ENCODE measurements at places on chromosomes 7 and 10.
A peak's percentile ranks its signal among the peaks of the same experiment; 100 is the strongest.

GRCh38 chr10:100847440-100847839, 65.3 kb upstream of the SLF2 start:
- no peak for DNase-seq

- DNase-seq: no peak
These were observed 704 bp downstream of the TNKS2 start for GRCh38 chr10:91798649-91799611.

DNA sequence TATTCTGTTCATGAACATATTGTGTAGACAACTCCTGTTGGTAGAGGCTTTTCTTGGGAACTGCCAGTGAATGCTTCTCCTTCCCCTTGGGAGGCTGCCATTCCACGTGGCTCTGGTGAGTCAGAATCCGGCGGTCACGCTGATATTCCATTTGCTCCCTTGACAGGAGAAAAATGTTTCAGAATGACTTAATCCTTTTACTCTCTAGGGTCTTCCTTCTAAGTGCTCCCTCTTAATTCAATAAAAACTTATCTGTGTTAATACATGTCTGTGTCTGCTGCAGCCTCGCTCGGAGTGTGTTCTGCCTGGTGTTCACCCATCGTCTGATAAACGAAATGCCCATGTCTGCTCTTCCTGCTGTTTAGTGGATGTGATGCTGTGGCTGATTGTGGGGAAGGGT, 278.6 kb downstream of the ARHGAP12 start:
- DNase-seq: no peak

GRCh38 chr7:11576310-11576709, 255.7 kb downstream of the THSD7A start:
- no peak for DNase-seq

GRCh38 chr7:146455091-146455655, 338.6 kb downstream of the CNTNAP2 start:
- no peak for DNase-seq

DNA sequence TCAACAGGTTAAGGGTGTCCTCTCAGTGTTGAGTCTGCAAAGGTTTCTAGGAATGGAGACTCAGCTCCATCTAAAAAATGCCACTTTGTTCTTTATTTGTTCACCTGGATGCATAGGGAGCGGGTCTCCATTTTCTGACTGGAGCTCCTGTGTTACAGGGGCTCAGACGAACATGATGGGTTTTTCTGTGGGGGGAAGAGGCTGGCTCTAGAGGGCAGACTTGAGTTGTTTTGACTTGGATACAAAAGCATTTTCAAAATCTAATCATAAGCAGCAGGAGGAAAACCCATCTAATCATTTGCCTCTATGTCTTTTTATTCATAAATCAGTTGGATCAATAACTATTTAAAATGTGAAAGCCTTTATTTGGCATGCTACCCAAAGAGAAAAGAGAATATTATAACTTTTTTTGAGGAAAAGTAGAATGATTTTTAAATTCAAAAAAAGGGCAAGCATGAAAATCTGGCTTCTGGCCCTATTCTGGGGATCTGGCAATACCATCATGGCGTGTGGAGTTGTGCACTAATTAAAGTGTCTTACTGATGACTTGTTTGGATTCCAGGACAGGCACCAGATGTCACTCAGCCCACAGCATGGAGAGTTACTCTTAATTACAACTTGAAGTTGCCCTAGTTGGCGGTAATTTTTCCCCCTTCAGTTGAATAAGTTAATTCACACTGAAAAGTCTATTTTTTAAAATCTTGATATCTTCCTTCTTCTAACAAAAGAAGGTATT, 594.9 kb downstream of the REEP3 start:
- DNase-seq: no peak

GRCh38 chr7:123120286-123120685, 79.5 kb downstream of the SLC13A1 start:
- no peak for DNase-seq

DNA sequence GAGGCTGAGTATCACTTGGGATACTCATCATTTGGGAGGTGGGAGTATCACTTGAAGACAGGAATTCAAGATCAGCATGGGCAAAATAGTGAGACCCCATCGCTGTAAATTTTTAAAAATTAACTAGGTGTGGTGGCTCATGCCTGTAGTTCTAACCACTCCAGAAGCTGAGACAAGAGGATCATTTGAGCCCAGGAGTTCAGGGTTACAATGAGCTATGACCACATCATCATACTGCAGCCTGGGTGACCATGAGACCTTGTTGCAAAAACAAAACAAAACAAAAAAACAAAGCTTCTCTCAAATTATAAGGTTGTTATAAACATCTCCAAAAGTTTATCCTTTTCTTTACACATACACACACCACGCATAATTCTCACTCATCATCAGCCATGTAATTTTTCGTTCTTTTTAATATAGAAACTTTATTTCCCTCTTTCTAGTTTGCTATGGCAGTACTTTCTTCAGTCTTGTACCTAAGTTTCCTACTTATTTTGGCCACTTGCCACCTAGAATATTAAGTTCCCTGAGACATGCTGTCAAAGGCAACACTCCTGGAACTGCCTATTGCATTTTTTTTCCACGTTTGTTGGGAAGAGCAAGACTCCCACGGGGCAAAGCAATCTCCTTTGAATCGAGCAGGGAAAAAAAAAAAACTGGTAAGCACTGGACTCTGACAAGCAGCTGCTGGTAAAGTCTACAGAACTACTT, 37.1 kb downstream of the SKIDA1 start:
- no peak for DNase-seq

DNA sequence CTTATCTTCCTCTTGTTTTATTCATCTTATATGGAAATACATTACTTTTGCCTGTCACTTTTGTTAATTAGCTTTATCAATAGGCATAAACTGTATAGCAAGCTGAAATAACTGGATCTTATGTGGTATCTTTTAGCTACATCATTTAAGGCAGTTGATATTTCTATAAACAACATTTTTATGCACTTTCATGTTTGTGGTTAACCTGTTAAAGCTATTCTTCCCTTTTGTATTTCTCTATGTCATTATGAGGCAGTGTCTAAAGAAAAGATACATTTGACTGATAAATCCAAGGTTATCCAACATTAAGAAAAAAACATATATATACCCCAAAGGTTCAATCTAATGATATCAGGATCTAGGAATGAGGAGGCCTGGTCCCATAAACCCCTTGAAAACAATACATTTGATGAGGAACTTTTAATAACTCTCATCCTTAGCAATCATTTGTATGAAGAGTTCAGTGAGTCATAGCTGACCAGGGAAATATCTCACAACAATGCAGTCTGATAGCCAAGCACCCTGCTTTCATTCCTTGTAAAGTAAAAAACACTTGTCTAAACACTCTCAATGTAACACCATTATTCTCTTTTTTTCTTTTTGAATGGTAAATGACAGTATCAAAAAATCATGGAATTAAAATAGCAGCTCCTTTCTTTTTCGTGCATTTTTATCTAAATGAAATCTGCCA, 300.9 kb downstream of the NEBL start:
- no peak for DNase-seq

DNA sequence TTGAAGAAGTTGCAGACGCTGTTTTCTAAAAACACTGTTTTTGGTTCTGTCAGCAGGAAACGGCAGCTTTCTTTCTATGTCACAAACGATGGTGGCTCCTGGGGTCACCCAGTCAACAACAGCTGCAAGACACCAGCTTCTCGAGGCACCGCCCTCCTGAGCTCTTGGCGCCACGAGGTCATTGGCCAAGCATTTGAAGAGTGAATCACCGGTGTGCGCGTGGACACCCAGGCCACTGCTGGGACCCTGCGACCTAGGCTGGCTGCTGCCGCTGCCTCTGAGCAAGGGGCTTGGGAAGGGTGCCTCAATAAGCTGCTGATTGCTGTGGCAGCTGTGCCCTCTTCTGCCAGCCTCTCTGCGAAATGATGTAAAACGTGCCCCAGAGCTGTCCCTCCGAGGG, 22.5 kb upstream of the VIPR2 start:
- DNase-seq: no peak

DNA sequence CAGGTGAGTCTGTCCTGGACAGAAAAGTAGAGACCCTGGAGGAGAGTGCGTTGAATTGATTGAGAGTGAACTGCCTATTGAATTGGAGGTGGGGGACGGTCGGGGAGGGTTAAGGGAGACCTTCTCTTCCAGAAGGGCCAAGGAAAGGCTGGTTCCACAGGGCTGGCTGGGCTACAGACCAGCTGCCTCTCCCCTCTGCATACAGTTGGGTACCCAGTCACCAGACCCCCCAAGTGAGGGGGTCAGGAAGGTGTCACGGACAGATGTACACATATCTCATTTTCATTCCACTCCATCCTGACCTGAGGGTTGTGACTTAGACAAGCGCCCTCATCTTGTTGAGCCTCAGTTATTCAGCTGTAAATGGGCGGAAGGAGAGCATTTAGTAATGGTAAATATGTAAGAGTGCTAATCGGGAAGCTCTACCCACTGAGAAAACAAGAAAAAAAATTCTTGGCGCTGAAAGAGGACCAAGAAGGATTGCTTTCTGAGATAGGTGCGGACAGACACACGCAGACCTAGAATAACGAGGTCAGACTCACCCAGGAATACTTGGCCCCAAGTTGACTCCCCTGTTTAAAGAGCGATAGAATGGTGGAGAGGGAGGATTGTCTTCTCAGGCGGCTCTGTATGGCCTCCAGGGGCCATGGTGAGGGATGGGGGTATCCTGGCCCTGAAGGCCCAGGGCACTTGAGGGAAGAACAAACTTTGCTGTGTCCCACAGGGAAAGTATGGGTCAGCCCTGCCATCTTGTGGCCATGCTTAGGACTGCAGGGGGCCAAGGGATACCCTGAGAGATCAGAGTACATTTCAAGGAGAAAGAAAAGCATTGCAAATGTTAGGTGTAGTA, 7.2 kb upstream of the MBL2 start:
- peak; percentile 47 for DNase-seq

- no peak for DNase-seq
These were observed 295.6 kb downstream of the AUTS2 start for GRCh38 chr7:69893906-69894305.

GRCh38 chr7:91894781-91895480, 14.4 kb upstream of the MTERF1 start:
- no peak for DNase-seq

DNA sequence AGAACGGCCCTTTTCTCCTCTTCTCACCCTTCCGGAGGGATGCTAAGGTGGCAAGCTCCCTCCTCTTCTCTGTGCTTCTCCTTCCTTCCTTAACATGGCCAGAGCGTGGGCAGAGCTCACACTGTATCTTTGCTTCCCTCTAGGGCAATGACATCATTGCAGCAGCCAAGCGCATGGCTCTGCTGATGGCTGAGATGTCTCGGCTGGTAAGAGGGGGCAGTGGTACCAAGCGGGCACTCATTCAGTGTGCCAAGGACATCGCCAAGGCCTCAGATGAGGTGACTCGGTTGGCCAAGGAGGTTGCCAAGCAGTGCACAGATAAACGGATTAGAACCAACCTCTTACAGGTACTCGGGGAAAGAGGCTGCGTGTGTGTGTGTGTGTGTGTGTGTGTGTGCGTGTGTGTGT, 36.6 kb downstream of the AP3M1 start:
- DNase-seq: no peak

GRCh38 chr10:21920633-21921032, 82.9 kb downstream of the DNAJC1 start:
- no peak for DNase-seq

DNA sequence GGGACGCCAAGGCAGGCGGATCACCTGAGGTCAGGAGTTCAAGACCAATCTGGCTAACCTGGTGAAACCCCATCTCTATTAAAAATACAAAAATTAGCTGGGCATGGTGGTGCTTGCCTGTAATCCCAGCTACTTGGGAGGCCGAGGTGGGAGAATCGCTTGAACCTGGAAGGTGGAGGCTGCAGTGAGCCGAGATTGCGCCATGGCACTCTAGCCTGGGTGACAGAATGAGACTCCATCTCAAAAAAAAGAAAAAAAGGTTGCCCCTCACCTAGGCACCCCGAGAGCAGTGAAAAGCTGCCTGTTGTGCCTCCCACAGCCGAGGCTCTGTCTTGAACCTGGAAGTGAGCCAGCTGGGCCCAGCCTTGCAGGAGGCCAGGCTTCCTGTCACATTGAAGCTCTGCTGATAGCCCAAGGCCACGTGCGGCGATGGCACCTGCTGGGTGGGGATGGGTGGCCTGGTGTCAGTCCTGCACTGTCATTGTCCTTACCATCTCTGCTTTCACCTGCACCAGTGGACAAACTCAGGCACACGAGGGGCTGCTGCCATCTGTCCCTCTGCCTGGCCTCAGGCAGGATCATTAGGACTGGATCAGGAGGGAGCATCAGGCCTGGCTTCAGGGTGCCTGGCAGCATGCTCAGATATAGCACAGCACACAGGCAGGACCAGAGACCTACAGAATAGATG, 37.8 kb downstream of the DNAJB12 start:
- DNase-seq: no peak

GRCh38 chr7:129295015-129295423, 70.2 kb downstream of the AHCYL2 start:
- DNase-seq: no peak

DNA sequence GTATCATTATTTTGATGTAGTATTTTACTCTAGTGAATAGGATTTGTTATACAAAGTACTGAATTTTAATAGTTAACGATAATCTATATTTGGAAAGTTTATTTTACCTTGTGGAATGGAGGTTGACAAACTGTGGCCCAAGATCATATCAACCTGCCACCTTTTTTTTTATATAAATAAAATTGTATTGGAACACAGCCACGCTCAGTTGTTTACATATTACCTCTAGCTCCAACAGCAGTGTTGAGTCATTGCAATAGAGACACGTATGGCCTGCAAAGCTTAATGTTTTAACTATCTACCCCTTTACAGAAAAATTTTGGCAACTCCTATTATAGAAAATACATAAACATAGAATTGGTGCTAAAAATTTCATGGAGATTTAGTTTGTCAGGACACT, 239.3 kb downstream of the THSD7A start:
- DNase-seq: no peak

DNA sequence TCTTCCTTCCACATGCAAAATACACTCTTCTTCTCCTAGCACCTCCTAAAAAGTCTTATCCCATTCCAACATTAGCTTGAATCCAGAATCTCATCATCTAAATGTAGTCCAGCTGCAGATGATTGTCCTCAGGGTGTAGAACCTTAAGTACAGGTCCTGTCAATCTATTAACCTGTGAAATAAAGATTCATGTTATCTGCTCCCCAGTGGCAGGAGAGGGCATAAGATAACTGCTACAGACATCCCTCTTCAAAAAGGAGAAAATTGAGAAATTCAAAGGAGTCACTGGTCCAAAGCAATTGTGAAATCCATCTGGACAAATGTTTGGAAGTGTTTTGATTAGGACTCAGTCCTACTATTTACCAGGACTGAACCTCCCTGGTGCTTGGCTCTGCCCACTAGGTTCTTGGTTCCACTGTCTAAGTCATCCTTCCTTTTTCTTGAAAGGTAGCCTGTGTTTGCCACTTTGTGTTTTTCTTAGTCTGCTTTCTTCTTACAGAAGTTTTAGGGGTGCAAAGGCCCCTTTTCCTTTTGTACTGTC, 96.2 kb downstream of the ADD3 start:
- DNase-seq: no peak

DNA sequence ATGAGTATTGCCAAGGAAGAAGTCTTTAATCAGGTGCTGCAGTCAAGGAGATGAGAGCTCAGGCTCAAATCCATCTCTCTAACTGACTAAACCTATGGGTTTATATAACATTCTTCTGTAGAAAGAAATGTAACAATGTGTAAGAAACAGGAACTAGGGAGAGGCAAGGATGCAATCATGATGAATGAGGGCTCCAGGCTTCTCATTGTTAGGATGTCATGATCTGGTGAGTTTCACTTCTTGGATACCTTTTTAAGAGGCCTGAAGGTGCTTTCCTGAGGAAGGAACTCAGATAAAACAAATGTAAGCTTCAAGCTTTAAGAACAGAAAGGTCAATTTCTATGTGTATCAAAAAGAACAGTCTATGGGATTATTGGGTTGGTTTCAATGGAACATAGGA, 30.8 kb upstream of the SCIN start:
- DNase-seq: no peak

GRCh38 chr10:21398563-21399231, 126.8 kb downstream of the SKIDA1 start:
- no peak for DNase-seq
